ENCODE measurements at places on chromosomes 6 and 20. TPM values are rescaled to one million over a fixed set of nuclear protein-coding genes. Genes with fewer than 3 reads are reported as not detected.

- peaks cover 40% of the 10 kb centered on the region for H3K4me1 ChIP-seq
- peaks cover 6% of the 10 kb centered on the region for H3K36me3 ChIP-seq
- H3K27me3 ChIP-seq, result no peaks in the 10 kb centered on the region
- DNase-seq, result no peak
- H3K27ac ChIP-seq, result peak overlapping the region; percentile 20
Observed at GRCh38 chr6:125802943-125803377, 12.2 kb downstream of the NCOA7 start.

The GSTA3 gene
- total RNA-seq, result 2.1 TPM

DNA sequence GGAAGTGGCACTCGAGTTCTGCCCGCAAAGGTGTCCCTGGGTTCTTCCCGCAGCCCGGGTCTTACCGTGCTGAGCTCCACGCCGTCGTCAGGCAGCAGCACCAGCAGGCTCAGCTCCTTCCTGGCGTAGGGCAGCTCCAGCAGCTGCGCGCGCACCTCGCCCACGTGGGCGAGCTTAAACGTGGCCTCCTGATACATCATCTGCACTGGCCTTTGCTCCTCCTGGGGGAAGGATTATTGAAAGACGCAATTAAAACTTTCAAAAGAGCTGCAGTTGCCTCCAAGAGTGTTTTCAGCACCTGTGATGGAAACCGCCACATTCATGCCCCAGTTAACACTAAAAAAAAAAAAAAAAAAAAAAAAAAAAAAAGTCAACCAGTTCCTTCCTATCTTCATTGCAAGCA, 11.3 kb downstream of the SERPINB9 start:
- H3K27ac ChIP-seq, result no peak overlapping the region
- peaks cover 85% of the 10 kb centered on the region for H3K36me3 ChIP-seq
- no peak for DNase-seq
- H3K4me1 ChIP-seq, result no peaks in the 10 kb centered on the region
- no peaks in the 10 kb centered on the region for H3K27me3 ChIP-seq

- no peak for DNase-seq
- peak overlapping the region; percentile 96 for H3K27ac ChIP-seq
- peaks cover 65% of the 10 kb centered on the region for H3K36me3 ChIP-seq
- H3K27me3 ChIP-seq, result no peaks in the 10 kb centered on the region
- peaks cover 25% of the 10 kb centered on the region for H3K4me1 ChIP-seq
- H3K4me3 ChIP-seq, result peak overlapping the region; percentile 80
Observed at GRCh38 chr20:5113615-5113986, 6.2 kb downstream of the PCNA start.

GRCh38 chr6:35955071-35955470, 34.2 kb upstream of the SRPK1 start:
- no peaks in the 10 kb centered on the region for H3K27me3 ChIP-seq
- DNase-seq, result no peak
- H3K4me3 ChIP-seq, result no peak overlapping the region
- no peak overlapping the region for H3K27ac ChIP-seq

- H3K36me3 ChIP-seq, result no peaks in the 10 kb centered on the region
- H3K4me3 ChIP-seq, result no peak overlapping the region
- H3K4me1 ChIP-seq, result no peaks in the 10 kb centered on the region
- H3K27me3 ChIP-seq, result no peaks in the 10 kb centered on the region
- no peak overlapping the region for H3K27ac ChIP-seq
Observed at GRCh38 chr6:155103816-155104366, 108.8 kb downstream of the TIAM2 start.

The SCRT2 gene
- not detected for total RNA-seq

DNA sequence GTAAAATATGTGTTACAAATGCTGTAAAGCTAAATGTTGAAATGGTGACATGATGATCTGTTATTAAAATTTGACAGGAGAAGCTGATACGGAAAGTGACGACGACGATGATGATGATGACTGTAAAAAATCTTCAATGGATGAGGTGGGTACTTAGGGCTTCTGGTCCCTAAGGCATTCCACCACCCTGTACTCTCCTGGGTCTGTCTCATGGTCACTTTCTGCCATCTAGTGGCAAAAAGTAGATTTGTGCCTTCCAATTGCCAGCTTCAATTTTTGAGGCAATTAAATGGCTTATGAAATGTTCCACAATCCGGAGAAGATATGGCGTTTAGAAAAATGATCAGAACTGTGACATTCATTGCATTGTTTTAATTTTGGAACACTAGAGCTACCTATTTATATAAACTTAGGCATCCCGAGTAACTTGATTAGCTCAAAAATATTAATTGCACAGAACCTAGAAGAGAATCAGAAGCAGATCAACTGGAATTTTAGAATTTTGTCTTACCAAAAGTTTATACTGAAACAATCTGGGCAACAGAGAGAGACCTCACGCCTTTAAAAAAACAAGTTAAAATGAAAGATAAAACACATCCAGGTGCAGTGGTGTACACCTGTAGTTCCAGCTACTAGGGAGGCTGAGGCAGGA, 346.5 kb upstream of the PLCB4 start:
- DNase-seq, result no peak
- no peaks in the 10 kb centered on the region for H3K36me3 ChIP-seq
- H3K27me3 ChIP-seq, result no peaks in the 10 kb centered on the region

- H3K27me3 ChIP-seq, result peaks cover 42% of the 10 kb centered on the region
- H3K4me3 ChIP-seq, result peak within 1 kb of the TSS; percentile 62
- peaks cover 4% of the 10 kb centered on the region for H3K4me1 ChIP-seq
- H3K27ac ChIP-seq, result peak within 1 kb of the TSS; percentile 56
- peak; percentile 73 for DNase-seq
Observed at GRCh38 chr6:99349171-99350141, at the start of gene FAXC. TSS of gene FAXC (minus strand) at chr6:99349674. CDS start at chr6:99349372, 302 bp downstream.

Measured in lower lobe of right lung (tissue), 2 donors.